ENCODE measurements at places on chromosomes 5 and 9.

- no peak for DNase-seq
These were observed 39.4 kb downstream of the GKAP1 start for GRCh38 chr9:83778164-83778563.

GRCh38 chr9:35791297-35791921 is at the start of gene NPR2:
TSS of gene NPR2 (plus strand) at chr9:35791591. CDS start at chr9:35792409, 818 bp downstream.
- peak; percentile 5 for DNase-seq

- no peak for DNase-seq
These were observed 36.5 kb downstream of the KIF2A start for GRCh38 chr5:62342476-62342837.

DNA sequence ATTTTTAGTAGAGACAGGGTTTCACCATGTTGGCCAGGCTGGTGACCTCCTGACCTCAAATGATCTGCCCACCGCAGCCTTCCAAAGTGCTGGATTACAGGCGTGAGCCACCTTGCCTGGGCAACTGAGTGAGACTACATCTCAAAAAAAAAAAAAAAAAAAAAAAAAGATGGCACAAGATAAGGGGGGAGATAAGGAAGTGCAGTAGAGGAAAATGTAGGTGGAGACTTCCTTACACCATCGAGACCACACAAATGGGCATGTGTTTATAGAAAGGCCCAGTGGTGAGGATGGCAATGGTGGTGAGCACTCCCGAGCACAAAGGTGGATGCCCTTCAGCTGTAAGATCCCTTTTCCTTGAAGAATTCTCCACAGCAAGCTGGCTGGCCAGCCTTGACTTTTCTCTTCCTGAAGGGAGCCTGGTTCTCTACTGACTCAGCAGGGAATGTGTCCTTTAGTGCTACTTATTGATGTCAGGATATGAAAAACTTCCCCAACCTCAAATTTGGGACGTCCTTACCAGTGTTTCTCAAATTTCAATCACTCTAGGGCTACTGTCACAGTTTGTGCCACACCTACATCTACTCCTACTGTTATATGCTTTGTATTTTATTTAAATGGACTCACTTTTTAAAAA is 28.2 kb downstream of the ERGIC1 start:
- DNase-seq = no peak

DNA sequence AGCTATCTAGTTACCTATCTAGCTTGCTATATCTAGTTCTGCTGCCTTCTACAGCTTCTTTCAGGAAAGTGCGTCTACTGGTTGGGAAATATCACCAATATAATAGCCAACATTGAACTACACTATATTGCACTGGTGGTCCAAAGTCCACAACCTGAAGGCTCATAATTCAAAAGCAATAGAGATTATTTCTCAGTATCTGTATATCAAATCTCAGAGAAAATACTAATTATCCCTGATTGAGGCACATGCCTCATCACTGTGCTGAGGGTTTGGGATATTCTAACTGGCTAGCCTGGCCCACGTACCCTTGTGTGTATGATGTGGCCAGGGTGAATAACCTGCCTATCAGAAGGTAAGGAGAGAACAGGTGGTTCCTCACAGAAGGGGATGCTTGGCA is 53.8 kb downstream of the SH3RF2 start:
- no peak for DNase-seq

GRCh38 chr9:128540634-128541360 is 11.6 kb upstream of the SPTAN1 start:
- no peak for DNase-seq

- DNase-seq = no peak
These were observed 172.7 kb downstream of the KIAA0825 start for GRCh38 chr5:94445726-94446125.

DNA sequence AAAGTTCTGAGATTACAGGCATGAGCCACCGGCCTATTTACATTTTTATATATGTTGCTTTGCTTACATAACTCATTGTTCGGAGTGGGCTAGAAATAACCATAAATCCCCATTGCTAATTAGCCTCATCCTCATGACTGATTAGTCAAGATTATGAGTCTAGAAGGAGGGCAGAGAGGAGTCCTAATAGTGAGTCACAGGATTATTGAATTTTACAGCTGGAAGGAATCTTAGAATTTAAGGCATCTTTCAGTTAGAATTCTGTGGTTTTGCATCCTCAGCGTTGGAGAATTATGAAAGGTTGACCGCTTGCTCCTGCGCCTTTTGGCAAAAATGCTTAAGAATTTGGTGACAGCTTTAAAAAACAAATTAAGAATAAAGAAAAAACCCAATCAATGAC is 2.6 kb upstream of the PBX3 start:
- DNase-seq = peak; percentile 51

- DNase-seq = no peak
These were observed 29.5 kb upstream of the ARHGAP26 start for GRCh38 chr5:142740474-142741242.

DNA sequence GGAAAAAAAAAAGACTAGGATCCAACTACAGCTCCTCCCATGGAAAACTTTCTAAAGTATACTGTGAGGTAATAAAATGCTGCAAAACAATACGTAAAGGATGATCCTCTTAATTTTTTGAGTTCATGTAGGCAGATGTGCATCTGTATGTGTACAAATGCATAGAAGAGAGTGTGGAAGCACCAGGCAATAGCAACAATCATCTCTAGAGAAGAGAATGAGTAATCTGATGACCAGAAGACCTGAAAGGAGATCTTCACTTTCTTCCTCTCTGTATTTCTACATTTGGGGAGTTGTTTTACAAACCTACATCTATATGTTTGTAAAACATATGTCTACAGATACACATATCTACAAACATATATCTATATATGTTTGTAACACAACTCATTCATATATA is 29.3 kb upstream of the SPDL1 start:
- no peak for DNase-seq

All from kidney glomerular epithelial cell (primary cell).